ENCODE measurements at places on chromosomes 12 and 14. TPM values are rescaled to one million over a fixed set of nuclear protein-coding genes. Genes with fewer than 3 reads are reported as not detected.

DNA sequence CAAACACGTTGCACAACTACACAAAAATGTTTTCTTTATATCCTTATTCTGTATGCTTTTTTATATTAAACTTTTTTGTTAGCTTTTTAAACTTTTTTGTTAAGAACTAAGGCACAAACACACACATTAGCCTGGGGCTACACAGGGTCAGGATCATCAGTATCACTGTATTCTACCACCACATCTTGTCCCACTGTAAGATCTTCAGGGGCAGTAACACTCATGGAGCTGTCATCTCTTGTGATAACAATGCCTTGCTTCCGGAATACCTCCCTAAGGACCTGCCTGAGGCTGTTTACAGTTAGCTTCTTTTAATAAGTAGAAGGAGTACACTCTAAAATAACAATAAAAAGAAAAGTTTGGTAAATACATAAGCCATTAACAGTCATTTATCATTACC is 42.2 kb downstream of the PLEKHA5 start:
- DNase-seq: no peak

DNA sequence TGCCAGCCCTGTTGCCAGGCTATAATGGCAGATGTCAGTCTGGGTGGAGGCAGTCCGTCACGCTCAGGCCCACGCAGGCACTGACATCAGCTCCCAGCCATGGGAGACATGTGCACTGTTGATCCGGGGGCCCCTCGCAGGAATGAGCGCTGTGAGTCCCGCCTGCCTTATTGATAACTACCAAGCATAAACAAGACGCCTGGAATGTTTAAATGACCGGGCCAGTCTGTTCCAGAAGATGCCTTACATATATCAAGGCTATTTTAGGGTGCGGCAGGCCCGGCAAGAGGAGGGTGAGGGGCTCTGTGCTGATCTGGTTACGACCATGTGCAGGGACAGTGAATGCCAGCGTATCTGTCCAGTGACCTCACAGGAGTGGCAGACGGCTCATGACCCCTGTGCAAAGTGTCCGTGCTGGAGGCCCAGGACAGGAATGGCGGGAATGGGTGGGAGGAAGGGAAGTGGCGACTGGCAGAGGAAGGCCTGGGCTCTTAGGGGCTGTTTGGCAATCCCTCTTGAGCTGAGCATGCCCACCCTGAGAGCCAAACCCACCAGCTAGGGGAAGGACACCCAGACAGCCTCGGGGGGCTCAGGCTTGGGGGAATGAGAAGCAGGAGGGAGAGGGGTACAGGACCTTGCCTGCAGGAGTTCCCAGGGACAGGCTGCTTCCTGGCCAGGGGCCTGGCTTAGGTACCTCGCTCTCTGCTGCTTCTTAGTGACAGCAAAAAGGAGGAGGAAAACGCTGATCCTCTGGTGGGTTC is 49.3 kb downstream of the DLK1 start:
- no peak for DNase-seq

DNA sequence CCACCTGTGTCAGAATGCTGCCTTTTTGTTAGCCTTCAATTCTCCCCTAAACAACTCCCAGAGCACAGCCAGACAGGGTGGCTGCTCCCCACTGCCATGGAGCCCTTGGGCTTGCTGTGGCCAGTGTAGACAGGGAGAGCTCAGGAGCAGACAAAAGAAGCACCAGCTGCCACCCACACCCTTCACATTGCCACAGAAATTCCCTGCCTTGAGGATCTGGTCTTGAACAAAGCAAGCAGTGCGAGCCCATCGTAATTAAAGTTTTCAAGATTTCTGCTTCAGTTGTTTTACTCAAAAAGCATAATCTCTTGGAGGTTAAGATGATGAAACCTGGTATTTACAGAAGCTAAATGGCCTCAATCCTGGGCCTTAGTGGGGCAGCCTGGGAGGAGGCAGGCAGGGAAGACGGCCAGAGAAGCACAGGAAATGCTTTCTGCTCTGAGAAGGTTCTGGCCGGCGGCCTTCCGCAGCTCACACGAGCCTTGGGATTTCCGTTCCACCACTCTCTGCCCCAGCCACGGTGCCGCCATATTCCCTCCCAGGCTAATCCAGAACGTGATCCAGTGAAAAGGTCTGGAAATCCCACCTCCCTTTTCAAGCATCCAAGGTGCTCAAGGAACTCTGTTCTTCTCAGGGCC is 535.2 kb downstream of the BCL11B start:
- DNase-seq: no peak

The SMCO2 gene
- 0.47 TPM for total RNA-seq

The RNFT2 gene
- total RNA-seq: 3.3 TPM

DNA sequence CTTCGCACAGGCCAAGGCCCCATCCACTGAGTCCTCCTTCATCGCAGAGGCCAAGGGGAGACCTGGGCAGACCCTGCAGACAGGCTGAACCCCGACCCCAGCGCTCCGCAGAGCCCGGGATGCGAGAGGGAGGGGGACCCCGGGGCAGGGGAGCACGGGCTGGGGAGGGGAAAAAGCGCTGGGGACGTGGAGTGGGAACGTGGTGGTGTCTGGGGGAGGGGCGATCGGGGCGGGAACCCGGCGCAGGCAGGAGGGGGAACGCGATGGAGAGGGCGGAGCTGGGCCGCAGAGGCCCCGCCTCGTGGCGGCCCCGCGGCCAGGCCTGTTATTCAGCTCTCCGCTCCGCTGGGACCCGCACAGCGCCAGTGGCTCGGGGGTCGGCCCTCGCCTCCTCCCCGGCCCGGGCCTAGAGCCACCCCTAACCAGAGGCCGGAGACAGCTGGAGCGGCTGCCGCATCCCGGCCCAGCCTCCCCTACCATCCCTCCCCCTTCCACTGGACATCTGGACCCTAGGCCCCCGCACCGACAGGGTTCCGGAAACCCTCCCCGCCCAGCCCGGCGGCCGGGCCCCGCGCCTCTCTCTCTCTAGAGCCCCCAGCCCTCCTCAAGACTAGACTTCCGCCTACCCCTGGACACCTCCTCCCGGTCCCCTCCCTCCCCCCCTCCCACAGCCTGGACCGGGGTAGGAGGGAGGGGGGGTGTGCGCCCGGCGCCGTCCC is at the start of gene ARHGEF25:
ARHGEF25 (plus strand) TSS at position 328 of the 719 bp plus-strand sequence. CDS start 460 bp downstream, outside the sequence.
- no peak for DNase-seq

GRCh38 chr14:26204366-26204727 is 393.5 kb downstream of the NOVA1 start:
- no peak for DNase-seq

DNA sequence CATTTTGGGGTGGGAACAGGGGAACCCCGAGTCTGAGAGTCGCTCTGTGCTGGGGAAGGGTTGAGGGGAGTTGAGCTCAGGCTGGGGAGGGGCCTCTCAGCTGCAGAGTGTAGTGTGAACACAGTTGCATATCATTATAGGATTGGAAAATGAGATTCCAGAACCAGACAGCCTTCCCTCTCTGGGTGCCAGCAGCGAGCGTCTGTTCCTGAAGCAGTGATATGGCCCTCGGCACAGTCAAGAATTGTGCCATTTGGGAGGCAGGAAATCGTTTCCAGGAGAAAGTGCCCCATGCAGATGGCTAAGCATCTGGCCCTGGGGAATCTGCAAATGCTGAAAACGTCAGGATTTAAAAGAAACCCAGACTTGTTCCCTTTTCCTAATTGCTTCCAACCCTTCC is 70.4 kb upstream of the SFSWAP start:
- DNase-seq: no peak

The OR6C1 gene
- total RNA-seq: not detected

The SYT1 gene
- 0.95 TPM for total RNA-seq

DNA sequence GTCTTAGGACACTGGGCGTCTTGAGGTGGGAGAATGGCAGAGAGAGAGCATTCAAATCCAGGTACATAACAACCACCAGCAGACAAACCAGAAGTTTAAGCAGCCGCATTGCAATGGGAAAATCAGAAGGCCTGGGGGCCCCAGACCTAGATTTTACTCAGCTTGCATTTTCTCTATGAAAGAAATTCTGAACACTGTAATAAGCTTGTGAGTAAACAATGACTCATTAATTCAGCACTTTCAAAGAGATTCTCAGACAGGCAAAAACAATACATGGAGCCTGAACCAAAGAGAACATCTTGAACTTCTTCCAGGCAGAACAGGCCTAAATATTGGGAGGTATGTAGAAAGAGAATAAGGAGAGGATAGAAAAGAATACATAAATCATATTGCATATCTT is 69.8 kb upstream of the IFNG-AS1 start:
- no peak for DNase-seq

The CABP1 gene
- 0.30 TPM for total RNA-seq

DNA sequence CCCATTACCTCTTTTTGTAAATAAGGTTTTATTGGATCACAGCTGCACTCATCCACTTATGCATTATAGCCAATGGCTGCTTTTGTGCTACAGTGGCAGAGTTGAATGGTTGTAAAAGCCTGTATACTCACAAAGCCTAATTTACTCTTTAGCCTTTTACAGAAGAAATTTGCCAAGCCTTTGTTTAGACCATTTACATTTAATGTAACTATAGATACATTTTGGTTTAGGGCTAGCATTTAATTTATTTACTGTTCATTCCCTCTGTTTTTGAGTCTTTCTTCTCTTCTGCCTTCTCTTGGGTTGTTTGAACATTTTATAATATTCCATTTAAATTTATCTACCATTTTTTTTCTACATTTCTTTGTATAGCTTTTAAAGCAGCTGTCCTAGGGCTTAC is 217.1 kb upstream of the AMIGO2 start:
- no peak for DNase-seq

DNA sequence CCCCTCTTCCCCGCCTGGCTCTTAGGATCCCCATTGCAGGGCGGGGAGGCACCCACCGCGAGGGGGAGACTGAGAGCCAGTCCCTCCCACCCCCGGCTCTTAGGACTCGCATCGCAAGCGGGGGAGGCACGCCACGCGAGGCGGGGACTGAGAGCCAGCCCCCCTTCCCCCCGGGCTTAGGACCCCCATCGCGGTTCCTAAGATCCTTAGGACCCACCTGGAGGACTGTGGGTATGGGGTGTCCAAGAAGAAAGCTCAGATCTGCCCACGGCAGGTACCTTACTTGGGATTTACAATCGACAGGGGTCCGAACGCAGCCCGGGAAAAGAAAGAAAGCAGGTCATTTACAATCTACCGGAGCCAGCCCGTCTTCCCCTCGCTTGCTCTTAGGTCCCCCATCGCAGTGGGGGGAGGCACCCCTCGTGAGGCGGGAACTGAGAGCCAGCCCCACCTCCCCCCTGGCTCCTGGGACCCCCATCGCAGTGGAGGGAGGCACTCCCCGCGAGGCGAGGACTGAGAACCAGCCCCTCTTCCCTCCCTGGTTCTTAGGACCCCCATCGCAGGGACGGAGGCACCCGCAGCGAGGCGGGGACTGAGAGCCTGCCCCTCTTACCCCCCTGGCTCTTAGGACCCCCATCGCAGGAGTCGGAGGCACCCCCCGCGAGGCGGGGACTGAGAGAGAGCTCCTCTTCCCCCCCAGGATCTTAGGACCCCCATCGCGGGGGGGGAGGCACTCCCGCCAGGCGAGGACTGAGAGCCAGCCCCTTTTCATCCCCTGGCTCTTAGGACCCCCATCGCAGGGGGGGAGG is 43.7 kb downstream of the DDX11 start:
- DNase-seq: no peak

The TAS2R30 gene
- total RNA-seq: 3.9 TPM

DNA sequence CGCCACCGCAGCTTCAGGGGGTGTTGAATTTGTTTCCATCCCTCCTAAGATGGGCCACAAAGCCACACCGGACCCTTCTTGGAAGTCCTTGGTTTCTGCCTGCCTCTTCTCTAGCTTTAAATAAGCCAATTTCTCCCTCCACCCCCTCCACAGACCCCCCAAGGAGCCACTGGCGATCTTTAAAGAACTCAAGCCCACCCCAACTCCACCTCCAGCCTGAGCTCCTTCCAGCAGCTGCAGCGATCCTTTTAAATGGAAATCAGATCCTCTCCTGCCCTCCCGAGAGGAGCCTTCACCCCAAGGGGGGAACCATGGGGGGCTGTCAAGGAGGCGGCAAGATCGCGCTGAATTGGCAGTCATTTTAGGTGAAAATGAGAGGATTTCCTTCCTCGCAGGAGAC is 133.1 kb downstream of the NCOR2 start:
- DNase-seq: no peak

DNA sequence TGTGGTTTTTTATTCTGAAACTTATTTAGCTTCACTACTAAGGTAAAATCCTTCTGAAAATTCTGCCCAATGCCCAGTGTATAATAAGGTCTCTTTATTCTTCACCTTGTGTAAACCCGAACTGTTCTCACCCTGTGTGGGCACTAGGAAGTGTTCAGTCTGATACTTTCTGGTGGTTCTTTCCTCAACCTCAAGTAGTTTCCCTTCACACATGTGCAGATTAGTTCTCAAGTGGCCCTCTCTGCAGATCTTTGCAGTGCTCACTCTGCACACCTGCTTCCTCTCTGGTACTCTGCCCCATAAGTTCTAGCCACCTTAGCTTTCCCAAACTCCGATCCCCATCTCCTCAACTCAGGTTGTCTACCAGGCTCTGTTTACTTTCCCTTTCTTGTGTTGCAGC is 61.6 kb downstream of the RAD51B start:
- DNase-seq: no peak

DNA sequence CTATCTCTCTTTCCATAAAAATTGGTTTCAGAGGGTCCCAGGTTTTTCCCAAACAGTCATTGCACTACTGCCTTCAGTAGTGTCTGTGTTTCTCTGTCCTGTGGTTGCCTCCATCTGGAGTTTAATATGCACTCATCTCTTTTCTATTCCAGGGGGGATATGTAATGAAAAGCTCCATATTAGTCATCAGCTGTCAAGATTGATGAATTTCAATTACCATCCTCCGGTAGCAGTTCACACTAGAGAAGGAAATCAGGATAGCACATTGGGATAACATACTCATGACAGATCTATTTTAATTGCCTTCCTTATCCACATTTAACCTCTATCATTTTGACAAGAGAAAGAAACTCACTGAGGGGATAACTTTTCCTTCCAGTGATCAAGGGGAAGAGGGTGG is 589.0 kb upstream of the SEL1L start:
- DNase-seq: no peak

DNA sequence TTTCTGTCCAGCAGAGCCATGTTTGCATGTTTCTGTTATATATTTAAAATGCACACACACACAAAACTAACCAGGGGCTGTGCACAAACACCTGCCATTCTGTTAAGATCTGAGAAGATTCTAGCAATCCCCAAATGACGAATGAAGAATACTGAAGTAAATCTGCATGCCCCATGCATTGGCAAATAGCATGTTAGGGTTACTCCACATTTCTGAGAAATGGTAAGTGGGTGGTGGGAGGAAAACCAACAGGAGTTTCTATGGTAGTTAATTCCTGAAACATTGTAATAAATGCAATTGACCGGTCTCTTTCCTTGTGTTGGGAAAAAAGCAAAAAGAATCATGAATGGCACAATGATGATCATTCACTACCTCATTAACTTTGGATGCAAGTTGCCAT is 318.0 kb downstream of the BCAT1 start:
- DNase-seq: no peak

DNA sequence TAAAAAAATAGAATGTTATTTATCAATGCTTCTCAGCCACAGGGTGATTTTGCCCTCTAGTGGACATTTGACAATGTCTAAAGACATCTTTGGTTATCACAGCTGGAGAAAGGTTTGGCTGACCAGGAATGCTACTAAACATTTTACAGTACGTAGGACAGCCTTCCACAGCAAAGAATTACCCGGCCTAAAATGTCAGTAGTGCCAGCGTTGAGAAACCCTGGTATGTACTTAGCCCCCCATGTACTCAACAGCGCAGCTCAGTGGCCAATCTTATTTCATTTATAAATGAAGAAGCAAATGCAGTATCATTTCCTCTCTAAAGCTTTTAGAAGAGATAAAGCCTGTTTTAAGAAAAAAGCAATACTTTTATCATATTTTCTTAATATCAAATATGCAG is 5.8 kb downstream of the MARK3 start:
- no peak for DNase-seq
